ENCODE measurements at places on chromosomes 6 and 20. TPM values are rescaled to one million over a fixed set of nuclear protein-coding genes. Genes with fewer than 3 reads are reported as not detected.

The TINAG gene
- not detected for total RNA-seq

DNA sequence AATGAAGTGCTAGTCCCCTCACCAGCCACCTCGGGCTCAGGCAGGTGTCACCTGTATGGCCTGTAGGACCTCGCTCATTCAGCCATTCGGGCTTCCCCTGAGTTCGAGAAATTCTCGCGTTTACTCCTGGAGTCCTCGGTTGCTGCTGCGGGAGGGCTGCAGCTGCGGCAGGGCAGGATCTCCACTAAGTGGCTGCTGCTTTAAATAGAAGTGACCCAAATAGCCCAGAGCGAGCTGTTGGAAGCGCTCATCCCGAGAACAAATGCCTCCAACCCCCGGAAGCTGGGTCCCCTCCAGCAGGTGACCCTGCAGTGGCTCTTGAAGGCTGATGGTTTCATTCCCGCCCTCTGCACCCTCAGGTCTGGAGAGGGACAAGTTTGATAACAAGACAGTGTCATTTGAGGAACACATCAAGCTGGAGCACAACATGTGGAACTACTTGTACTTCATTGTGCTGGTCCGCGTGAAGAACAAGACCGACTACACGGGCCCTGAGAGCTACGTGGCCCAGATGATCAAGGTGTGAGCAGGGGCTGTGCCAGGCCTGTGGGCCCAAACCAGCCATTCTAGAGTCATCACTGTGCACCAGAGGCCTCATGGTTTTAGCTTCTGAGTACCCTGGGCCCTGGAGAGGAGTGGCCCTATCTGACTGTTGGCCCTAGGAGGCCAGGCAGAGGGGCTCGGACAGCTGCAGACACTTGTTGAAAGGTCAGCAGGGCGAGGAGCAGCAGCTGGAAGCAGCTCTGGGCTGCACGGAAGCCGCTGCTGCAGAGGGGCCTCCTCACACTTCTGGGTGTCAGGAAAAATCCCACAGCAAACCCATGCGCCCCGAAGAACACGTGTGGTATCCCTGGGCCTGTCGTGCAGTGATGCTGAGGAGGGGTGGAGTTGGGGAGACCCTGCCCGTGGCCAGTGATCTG, 18.1 kb downstream of the UQCC2 start:
- DNase-seq, result no peak

DNA sequence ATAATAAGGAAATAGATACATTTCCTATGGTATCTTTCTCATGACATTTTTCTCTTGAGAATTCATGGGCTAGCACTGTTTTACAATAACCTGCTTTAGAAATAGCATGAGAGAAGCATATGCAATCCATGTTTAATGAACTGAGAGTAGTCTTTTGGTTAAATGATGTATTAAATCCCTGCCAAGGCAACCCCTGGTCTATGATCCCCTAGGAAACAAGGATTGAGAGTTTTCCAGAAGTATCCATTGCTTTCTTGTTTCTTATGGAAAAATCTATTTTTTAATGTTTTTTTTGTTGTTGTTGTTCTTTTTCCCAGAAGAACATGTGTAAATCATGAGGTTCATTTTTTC, 390.5 kb upstream of the HSF2 start:
- no peak for DNase-seq

The VSTM2L gene
- total RNA-seq, result 6.6 TPM

DNA sequence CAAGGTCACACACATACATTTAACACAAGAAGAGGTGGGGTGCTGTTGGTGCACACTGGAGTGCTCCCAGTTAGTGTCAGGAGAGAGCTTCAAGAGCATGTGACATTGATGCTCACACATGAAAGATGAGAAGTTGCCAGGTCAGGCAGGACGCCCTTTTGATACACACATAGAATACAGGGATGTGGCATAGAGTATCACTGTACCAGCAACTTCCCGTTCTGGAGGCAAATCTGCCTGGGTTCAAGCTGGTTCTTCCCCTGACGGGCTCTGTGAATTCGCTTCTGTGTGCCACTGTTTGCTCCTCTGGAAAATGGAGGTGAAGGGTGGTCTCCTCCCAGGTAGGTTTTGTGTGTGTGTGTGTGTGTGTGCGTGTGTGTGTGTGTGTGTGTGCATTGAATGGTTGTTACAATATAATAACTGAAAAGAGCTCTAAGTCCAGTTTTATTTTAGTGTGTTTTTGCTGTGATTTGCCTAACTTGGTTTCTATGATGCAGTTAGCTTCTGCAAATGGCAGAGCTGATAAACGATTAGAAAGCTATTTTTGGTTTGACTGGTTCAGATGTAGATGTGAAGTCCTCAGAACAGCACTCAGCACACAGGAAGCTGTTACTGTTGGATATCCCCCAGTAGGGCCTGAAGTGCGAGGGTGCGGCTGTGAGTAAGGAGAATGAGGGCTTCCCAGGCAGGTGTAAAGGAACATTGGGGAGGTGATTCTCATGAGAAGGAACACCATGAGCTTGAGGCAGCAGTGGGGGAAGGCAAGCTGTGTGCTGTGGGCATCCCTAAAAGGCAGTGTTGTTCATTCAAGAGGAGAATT, 53.4 kb downstream of the HIVEP1 start:
- no peak for DNase-seq

- no peak for DNase-seq
Measured at GRCh38 chr20:4332121-4332860, 316.9 kb upstream of the RNF24 start.

- no peak for DNase-seq
Measured at GRCh38 chr6:148959008-148959407, 212.2 kb downstream of the UST start.

DNA sequence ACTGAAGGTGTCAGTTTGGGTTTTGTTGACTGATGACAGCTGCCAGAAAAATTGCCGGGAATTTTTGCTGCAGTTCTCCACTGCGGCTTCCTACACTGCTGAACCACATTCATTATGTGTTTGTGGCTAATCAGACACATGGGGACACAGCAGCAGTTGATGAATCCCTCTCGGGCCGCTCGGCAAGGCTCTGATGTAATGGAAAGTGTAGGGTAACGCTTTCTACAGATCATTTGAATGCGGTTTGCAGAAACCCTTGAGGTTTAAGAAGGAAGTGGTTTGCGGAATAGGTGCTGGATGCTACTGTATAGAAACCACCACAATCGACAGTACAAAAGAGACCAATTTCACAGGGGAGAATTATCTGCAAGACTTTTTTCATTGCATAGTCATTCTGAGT, 138.7 kb upstream of the SASH1 start:
- DNase-seq, result no peak

The HLA-DQB2 gene
- total RNA-seq, result 63.8 TPM

GRCh38 chr6:98470821-98471220, 363.6 kb upstream of the POU3F2 start:
- DNase-seq, result no peak

The NNAT gene
- total RNA-seq, result 3.8 TPM

DNA sequence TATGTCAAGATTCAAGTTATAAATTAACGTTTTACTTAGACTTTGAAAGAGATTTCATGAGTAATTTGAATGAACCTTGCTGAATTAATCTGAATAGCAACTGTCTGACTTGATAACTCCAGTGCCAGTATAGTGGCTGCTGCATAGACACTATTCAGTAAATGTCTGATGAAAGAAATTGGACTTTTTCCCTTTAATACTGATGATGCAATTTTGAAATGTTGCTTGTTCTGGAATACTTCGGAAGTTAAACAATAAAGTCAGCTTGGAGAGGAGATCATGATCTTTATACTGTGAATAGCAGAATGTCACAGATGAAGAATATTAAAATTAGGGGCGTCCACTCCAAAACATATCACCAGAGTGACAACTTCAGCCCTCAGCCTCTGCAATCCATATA, 3.6 kb upstream of the PGBD1 start:
- DNase-seq, result no peak

The HDGFL1 gene
- total RNA-seq, result not detected

The FAM209B gene
- total RNA-seq, result not detected

The SF3B5 gene
- 97.7 TPM for total RNA-seq

The HSPA12B gene
- 5.8 TPM for total RNA-seq

- no peak for DNase-seq
Measured at GRCh38 chr20:35886537-35886936, 67.8 kb downstream of the SCAND1 start.

- DNase-seq, result no peak
Measured at GRCh38 chr6:169168302-169168630, 85.4 kb downstream of the THBS2 start.
